ENCODE measurements at places on chromosomes 6 and 20.

DNA sequence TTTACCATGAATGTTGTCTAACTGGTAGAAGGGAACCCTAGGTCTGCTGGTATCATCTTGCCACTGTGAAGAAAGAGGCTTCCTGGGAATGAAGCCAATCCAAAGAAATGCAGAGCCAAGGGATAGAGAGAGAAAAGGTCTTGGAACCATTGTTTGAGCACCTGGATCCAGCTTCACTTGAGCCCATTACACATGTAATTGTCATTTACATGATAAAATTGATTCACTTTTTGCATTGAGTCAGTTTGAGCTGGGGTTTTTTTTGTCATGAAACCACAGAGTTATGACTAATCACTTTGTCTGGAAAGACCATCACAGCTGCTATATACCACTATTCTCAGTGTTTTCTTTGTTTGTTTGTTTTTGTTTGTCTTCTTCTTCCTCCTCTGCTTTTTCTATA is 112.3 kb downstream of the CBLN4 start:
- no peak for DNase-seq

- no peak for DNase-seq
Measured at GRCh38 chr20:46774943-46775560, 65.6 kb downstream of the SLC2A10 start.

- no peak for DNase-seq
Measured at GRCh38 chr6:91483415-91484105, 896.7 kb upstream of the MAP3K7 start.

GRCh38 chr6:122180132-122180531 is 219.3 kb upstream of the HSF2 start:
- no peak for DNase-seq

GRCh38 chr20:51650685-51651134 is 108.2 kb upstream of the NFATC2 start:
- DNase-seq = no peak

GRCh38 chr6:73308712-73309534 is 45.2 kb downstream of the DPPA5 start:
- DNase-seq = no peak

GRCh38 chr20:59455402-59456341 is 148.7 kb upstream of the PHACTR3 start:
- no peak for DNase-seq

DNA sequence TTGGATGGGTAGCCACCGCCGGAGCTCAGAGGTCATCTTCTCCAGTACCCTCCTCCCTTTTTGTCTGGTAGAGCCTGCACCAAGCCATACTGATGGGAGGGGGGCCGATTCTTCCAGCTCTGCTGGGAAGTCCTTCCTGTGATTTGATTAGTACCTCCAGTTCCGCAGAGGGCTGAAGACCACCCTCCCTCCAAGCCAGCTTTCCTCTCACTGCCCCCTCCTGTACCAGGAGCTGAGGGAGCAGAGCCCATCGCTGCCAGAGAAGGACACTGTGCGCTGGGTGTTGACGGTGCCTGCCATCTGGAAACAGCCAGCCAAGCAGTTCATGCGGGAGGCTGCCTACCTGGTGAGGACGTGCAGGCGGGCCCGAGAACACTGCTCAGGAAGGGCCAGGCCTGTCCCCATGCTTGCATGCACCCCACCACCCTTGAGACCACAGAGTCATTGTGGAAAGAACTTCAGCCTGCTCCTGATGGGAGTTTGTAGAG is 13.2 kb downstream of the HSPA12B start:
- no peak for DNase-seq

GRCh38 chr20:52031563-52032303 is 159.8 kb downstream of the ZFP64 start:
- DNase-seq = no peak

GRCh38 chr6:12291839-12292604 is 1.9 kb downstream of the EDN1 start:
- DNase-seq = no peak
